ENCODE measurements at places on chromosomes 12 and 14.

GRCh38 chr14:100282766-100283419 is 23.4 kb downstream of the SLC25A29 start:
- no peak for DNase-seq

DNA sequence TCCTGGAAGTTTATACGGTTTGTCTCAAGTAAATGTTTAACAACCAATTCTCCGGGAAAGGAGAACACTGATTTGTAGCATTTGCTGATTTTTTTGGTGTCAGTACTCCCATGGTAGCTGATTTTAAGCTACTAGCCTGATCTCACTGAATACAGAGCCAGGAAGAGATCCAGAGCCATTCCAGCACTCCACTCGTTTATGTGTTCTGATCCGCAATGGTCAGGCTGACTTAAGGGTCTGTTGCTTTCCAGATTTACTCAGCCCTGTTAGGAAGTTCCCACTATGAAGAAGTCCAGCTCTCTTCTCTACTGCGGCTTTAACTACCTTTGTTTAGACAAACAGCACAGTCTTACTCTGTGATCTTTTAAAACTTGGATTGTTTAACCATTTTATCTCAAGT is 38.0 kb upstream of the NID2 start:
- no peak for DNase-seq

DNA sequence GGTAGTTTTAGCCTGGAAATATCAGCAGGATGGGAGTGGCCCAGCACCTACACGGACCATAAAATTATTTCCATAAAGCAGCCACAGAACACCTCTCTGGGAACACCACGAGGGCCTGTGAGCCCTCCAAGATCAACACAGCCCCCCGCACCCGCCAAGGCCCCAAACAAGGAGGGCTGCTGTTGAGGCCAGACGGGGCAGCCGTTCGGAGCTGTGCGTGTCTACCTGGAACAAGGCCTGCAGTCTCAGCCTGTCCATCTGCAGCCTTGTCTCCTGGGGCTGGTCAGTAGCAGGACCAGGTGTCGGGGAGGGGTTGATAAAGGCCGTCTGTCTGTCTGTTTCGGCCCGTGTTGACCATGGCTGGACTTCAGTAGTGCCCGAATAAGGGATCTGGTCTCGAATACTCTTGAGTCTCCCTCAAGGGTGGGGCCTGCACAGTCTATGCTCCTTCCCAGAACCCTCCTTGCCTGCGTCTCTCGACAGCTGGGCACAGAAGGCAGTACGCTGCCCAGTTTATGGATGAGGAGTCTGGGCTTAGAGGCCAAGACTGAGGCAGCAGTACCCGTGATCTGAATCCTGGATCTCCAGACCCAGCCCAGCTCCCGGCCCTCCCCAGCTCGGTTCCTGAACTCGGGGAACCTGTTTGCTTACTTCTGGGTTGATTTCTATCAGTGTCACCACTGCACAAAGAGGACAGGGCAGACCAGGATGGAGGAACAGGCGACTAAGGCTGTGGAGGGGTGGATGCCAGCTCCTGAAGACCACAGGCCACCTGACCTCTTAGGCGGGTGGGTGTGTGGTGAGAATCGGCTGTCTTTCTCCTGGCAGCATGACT is 23.1 kb upstream of the DLK1 start:
- no peak for DNase-seq

GRCh38 chr12:124398578-124399227 is 103.8 kb downstream of the RFLNA start:
- DNase-seq: no peak

GRCh38 chr12:123141615-123142517 is 9.0 kb downstream of the PITPNM2 start:
- DNase-seq: no peak

GRCh38 chr14:21825149-21825743 is 151.6 kb upstream of the OR4E1 start:
- DNase-seq: no peak

GRCh38 chr12:54376596-54376995 is 7.9 kb downstream of the ZNF385A start:
- DNase-seq: no peak

GRCh38 chr14:49904270-49904669 is 11.4 kb downstream of the ARF6 start:
- DNase-seq: no peak

GRCh38 chr14:45128963-45129629 is 5.2 kb downstream of the FKBP3 start:
- DNase-seq: no peak

DNA sequence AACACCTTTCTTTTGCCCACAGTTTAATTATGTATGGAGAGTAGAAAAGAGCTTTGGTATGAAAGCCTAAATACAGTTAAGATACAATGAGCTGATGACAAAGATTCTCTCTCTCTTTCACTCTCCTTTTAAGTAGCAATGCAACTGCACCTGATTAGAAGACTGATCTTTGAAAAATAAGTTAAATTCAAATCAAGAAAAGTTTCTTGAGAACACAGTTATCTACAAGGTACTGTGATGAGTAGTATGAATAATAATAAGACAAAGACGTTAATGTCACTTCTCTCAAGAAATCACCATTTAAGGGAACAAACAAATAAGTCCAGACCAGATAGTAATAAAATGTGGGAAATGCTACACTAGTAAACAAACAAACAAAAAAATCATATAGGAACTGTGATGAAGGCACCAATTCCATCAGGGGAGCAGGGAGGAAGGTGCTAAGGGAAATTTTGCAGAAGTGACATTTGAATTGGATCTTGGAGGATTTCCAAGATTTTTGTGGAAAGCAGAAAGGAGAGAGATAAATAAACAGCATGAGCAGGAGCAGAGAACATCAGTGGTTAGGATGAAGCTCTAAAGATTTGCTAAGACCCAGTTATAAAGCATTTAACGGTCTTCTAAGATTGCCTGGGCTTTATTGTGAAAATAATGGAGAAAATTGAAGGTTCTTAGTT is 65.2 kb upstream of the STK38L start:
- DNase-seq: no peak

- no peak for DNase-seq
These were observed 209.6 kb upstream of the KRR1 start for GRCh38 chr12:75720812-75721641.

GRCh38 chr14:70415788-70416187 is 1.1 kb downstream of the SYNJ2BP start:
- no peak for DNase-seq

- DNase-seq: no peak
These were observed 121.9 kb upstream of the SLC38A2 start for GRCh38 chr12:46494424-46494823.

DNA sequence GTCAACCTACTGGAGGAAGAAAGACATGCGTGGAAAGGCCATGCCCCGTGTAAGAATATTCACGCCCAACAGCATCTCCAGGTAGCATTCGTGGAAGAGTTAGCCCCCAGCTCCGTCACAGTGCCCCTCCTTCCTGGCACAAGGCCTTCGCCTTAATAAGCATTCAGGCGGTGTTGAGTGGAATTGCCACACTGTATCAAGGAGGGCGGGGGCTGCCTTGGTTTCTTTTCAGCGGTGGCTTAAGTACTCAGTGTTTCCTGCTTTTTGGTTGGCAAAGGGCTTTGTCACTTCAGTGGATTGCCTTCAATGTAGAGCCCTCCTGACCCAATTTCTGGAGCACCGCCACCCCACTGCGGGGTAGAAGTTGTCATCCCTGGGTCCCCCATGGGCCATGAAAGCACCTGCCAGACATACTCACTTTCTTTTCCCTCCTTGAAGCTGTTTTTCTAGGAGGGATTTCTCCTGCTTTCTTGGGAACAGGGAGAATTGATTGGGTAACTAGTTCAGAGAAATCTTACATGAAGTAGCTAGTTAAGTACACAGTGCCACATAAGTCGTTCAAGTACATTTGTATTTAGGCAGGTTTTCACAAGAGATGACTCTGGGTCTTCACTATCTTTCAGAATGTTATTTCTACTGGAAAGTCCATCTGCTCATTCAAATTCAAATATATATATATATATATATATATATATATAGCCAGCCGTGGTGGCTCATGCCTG is 65.5 kb upstream of the STON2 start:
- DNase-seq: no peak

DNA sequence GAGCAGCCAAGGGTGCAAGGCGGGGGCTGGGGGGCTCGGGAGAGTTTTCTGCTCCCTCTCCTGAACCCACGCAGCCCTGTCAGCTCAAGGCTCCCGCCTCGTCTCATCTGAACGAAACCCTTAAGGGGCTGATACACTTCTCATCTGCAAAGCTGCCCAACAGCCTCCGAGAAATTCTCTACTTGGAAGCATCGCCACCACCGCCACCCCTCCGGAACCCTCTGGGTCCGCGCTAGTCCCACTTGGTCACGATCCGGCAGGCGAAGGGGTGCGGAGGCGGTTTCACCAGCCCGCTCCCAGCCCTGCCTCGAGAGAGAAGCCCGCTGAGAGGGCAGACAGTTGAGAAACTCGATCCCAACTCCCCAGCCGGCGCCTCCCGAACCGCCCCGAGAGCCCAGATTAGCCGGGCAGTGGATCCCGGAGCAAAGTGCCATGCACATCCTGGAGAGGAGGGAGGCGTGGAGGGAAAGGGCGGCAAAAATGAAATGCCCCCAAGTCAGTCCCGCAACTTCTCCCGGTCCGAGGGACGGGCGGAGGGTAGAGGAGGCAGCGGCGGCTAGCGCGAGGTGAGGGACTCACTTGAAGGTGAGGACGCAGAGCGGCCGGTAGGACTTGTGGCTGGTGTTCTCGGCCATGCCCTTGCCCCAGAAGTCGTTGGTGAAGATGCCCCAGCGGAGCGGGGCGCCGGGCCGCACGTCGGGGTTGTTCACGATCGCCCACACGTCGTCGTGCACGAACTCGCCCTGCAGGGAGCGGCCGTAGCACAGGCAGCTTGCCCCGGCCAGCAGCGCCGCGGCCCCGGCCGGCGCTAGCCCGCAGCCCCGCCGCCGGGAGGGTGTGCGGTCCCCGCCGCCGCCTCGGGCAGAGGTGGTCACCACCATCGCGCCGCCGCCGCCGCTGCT is 620 bp downstream of the TMTC1 start:
- DNase-seq: no peak

- no peak for DNase-seq
These were observed 762.4 kb downstream of the SLC6A15 start for GRCh38 chr12:84150201-84150600.

Data from T-cell (primary cell).